ENCODE measurements at places on chromosomes 1 and 21.
A peak's percentile ranks its signal among the peaks of the same experiment; 100 is the strongest.

GRCh38 chr1:112514901-112515300, 6.1 kb downstream of the WNT2B start:
- DNase-seq = no peak

DNA sequence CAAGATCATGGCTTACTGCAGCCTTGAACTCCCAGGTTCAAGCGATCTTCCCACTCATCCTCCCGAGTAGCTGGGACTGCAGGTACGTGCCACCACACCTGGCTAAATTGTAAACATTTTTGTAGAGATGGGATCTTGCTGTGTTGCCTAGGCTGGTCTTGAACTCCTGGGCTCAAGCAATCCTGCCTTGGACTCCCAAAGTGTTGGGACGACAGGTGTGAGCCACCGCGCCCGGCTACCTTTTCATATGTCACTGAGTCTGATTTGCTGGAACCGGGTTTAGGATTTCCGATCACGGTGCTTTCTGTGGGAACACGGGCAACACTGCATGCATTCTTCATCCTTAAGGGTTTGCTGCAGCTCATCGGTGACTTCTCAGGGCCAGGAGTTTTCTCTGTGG, 32.2 kb upstream of the PCBP3 start:
- no peak for DNase-seq

- no peak for DNase-seq
Observed at GRCh38 chr1:77624102-77624501, 58.4 kb downstream of the ZZZ3 start.

DNA sequence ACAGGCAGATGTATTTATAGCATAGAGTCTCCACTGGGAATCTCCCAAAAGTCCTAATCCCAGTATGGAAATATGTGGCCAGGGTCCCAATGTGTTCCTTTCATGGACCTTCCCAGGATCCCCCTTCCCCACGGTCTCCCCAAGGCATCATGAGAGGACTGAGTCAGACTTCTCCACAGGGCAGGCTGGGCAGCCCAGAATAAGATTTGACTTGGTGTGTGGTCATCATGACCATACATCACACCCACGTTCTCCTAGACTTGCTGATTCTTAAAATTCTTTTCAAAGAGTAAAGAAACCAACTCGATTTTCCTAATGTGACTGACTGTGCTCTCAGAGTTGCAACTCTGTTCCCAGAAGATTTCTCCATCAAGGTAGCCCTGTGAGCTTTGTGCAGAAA, 93.9 kb upstream of the CD34 start:
- no peak for DNase-seq

DNA sequence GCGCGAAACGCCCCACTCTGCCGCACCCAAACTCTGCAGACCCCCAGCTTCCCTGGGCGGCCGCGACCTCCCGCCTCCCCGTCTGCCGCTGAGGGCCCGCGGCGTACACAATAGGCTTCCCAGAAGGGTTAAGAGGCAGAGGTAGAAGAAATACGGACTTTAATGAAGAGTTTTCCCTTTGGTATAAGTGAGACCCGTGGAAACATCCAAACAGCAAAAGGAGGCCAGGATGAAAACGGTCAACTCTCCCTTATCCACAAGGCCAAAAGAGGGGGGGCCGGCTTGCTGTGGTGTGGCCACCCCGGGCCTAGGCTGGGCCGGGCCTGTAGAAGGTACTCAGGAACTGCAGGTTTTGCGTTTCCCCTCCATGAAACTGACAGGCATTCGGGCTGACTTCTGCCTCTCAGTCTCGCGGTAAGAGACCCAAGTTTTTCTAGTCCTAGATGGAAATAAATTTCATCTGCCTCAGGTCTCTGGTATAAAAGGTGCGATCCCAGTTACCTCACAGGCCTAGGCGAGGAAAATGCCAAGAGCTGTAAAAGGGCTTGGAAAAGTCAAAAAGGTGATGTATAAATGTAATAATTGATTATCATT, 671 bp upstream of the PYGO2 start:
- no peak for DNase-seq

DNA sequence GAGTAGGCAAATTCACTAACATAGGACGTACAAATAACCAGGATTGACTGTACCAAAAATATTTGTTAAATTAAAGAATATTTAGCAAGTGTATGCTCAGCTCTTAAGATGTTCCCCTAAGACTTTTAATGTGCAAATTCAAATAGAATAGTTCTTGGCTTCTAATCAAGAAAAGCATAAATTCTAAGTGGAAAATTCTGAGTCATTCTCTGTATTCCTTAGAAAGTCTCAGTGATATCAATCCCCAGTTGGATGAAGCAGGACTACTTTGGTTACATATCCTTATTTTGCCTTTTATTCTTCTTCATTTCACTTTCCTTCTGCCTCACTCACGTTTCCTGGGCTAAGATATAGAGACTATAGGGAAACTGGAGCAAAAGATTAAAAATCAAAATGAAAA, 130.2 kb downstream of the IFI44 start:
- DNase-seq = no peak

DNA sequence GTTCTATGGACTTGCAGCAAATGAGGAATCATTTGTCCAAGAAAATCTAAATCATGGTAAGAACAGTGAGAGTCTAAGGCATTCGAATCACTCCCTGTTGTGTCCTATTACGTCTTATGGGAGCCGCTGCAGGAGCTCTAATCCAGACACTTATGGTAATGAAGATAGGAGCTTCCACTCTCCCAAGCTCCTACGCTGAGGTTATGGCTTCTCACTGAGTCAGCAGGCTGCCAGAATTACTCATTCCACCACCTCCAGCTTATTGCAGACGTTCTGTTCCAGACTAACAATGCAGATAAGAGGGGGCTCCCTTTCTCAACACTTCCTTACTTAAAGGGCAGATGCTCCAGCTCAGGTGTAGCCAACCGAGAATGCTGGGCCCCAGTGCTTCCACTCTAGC, 212.6 kb downstream of the GREM2 start:
- no peak for DNase-seq

DNA sequence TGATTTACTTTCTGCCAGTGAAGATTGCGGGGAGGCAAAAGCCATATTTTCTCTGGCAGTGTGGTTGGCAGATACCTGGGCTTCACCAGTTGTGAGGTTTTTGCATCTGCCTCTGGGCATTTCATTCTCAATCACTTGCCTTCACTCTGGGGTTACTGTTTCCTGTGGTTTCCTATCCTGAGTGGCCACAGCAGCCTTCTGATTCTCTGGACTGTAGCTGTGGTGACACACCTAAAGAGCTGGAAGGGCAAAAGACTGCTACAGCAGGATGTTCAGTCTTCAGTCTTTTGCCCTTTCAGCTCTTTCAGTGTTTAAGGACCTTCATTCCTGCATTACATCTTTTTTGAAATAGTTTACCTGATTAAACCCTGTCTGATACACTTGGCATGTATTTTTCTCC, 50.5 kb upstream of the GPR52 start:
- DNase-seq = no peak

DNA sequence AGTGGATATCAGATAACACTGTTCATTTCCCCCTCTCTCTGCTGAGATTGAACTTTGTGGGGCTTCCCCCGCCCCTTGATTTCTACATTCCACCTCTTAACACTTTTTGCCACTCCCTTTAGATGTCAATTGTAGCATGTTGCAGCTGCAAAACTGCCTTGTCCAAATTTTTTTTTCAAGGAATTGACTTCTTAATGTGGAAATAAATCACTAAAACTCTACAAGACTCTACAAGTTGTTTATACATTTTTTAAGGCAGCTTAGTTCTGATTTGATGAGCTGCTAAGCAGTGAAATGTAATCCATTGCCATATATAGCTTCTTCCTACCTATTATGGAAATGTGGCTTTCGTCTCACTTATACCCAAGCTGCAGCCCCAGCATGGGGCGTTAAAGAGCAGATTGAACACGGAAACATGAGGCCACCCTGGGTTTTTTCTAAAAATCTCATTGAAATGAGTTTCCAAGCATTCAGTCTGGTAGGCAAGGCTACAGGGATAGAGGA, 132.2 kb downstream of the SYT2 start:
- no peak for DNase-seq

DNA sequence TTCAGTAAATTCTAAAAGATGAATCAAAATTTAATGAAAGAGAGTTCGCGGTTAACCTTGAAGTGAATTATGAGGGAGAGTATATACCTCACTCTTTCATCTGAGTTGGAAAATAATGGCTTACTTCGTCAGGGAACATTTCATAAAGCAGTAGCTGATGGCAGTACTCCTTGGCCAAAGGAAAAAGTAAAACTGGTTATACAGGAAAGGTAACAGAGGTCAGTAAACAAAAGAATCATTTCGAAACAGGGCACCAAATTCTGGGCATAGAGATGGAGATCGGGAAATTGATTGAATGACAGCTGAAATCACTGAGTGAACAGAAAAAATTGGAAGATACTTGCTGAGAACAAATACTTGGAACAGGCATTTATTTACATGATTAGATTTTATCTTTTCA, 199.0 kb downstream of the OLFM3 start:
- DNase-seq = no peak

DNA sequence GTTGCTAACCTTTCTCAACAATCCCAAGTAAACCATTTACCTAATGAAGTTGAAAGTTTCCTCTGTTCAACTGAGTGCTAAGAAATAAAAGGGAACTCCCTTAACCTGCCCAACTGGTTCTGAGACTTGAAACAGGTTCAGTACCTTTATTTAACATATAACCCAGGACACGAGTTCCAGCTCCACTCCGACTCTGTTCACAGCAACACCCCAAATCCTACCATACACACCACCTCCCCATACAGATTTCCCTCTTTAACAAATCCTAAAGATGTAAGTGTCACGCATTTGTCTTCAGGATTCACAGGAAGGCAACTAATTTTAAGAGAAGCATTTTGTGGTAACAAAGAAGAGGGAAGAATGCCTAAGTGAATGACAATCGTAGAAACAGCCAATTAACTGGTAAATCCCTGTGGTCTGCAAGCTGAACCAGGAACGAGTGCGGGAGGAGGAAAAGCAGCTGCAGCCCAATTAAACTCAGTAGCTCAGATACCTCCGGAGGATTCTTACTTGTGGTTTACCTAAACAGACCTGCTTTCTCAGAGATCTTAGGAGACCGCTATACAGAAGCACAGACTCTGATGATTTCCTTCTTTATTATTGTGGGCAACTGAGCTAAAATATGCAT, 134.5 kb upstream of the MAGI3 start:
- DNase-seq = no peak

DNA sequence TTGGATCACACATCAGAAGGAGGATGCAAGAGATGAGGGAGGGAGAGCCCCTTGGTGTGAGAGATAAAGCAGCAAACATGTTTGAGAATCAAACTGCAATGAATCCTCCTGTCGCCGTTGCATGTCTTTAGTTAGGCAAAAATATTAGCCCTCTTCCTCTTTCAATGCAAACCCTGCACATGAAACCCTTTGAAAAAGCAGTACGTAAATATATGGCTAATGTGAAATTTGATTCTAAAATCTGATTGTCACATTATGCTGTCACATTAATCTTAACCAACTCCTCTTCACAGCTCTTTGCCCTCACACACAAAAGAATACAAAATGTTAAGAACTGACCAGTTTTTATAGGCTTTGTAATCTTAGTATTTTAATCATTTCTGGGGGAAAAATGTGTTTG, 63.4 kb downstream of the WDR64 start:
- no peak for DNase-seq

DNA sequence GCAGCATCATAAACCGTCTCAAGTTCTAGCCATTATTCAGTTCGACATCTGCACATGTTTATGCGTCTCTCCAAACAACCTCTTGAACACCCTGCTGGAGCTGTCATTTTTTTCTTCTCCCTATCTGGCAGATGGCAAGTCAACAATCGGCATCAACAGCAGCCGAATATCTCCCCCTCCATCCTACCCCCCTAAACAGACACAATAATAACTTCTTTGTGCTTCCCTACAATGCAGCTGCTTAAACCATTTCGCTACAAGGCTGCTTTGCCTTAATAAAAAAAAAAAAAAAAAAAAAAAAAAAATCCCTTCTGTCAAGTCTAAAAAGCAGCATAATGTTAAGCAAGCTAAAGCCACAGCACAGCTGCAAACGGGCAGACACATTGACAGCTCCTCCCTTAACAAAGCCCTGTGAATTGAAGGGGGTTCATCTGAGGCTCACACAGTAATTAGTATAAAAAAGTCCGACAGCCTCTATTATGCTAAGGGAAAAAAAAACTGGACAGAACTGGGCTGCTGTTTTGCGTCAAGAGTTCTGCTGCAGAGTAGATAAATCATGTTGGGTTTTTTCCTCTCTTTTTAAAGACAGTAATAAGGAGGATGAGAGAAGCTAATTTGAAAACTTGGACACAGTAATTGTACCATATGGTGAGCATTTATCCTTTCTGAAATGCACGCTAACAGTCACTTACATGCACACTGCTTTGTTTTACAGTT, 136.4 kb downstream of the AKT3 start:
- DNase-seq = peak; percentile 38

DNA sequence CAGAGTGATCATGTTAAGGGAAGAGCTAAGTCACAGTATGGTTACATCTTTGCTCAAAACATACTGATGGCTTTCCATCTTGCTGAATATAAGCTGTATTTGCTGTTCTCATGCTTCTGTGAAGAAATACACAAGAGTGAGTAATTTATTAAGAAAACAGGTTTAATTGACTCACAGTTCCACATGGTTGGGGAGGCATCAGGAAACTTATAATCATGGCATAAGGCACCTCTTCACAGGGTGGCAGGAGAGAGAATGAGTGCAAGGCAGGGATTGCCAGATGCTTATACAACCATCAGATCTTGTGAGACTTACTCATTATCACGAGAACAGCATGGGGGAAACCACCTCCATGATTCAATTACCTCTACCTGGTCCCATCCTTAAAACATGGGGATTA, 24.4 kb upstream of the RGS5 start:
- no peak for DNase-seq

- no peak for DNase-seq
Observed at GRCh38 chr1:14363036-14363590, 235.4 kb upstream of the KAZN start.

DNA sequence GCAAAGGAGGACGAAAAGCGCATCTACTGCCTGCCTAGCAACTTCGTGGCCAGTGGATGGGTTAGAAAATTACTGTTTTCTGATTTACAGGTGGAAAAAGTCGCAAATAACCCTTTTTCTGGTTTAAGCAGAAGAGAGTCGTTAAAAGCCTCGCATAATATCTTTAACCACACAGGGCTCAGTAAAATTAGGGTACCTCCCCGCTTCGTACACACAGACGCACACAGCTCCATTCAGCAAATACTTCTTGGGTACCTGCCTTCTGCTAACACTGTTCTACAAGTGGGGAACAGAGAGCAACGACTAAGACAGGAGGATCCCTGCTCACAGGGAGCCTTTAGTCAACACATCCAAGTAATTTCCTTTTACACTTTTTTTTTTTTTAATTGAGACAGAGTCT, 704 bp downstream of the ALG6 start:
- DNase-seq = no peak

DNA sequence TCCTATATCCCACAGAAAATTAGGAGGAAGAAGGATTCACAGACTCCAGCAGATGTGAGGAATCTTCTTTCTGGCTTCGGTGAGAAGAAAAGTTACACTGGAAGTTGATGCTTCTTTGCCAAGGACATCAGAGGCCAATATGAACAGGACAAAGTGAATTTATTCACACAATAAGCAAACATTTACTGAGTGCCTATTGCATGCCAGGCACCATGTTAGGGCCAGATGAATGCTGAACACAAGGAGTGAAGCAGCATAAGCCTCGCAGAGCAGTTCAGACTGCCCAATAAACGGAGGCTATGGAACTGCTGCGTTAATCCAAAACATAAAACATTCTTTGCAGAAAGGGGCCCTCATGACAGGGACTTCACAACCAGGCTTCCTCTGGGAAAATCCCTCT, 114.6 kb downstream of the LMX1A start:
- DNase-seq = no peak

- DNase-seq = no peak
Observed at GRCh38 chr1:107294686-107295085, 153.8 kb downstream of the NTNG1 start.
